ENCODE measurements at places on chromosomes 2 and 18.

DNA sequence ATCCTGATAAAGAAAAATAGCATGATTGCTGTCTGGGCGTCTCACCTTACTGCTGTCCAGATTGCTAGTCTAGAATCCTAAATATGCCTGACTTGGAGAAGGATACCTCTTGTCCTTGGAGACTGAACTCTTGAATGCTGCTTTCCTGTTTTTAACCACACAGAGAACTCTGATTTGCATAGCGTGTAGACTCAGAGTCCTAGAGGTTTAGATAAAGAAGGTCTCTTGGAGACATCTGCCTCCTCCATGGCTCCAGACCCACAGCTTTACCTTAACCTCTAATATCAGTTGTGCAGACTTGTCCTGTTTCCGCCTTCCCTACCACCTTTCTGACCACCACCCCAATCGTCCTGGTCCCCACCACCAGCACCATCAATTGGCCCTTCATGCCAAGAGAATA is 292.6 kb upstream of the CYRIA start:
- no peak for DNase-seq

- peak; percentile 30 for DNase-seq
Observed at GRCh38 chr2:97740590-97741182, 27.3 kb downstream of the ZAP70 start.

DNA sequence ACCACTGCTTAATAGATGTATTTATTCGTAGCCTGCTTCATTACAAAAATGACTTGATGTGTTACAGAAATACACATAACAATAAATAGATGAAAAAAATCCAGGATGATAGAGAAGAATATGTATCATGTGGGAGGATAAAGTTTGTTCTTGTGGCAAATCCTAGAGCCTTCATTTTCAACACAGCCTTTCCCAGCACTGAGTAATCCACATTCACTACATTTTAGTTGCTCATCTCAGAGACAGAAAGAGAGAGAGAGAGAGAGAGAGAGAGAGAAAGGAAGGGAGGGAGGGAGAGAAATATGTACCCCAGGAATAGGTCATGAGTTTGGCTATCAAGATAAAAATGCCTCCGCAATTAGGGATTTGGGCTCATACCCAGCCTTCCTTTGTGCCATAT is 144.3 kb downstream of the RBMS1 start:
- no peak for DNase-seq

DNA sequence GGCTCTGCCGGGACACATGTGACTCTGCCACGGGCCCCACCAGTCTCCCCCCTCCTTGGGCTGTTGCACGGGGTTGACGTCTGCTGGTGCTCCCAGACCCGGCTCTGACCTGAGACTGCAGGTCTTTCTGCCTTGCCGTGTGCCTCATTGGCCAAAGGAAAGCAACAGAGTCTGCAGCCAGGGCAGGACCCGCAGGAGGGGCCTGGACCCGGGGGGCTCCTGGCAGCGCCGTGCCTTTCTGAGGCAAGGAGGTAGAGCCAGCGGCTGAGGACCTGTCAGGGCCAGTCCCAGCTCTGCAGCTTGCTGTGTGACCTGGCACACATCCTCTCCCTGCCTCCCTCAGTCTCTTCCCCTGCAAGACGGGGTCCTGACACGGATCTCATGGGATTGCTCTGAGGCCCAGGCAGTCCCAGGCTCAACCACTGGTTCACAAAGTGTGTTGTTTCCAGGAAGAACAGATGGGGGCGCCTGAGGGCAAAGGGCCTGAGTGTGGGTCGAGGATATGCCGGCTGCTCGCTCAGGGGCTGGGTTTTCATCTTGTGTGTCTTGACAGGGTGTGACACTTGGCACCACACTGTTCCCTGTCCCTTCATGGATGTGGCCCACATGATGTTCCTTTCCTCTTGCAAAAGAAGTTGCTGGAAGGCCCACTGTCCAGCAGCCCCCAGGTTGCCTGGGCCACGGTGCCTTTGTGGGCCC is 9.0 kb downstream of the CAPN10 start:
- DNase-seq, result peak; percentile 42

- no peak for DNase-seq
Observed at GRCh38 chr2:205352094-205352493, 330.2 kb upstream of the NRP2 start.

GRCh38 chr2:128487650-128488387 is 169.2 kb upstream of the HS6ST1 start:
- DNase-seq, result no peak

- no peak for DNase-seq
Observed at GRCh38 chr2:208645226-208645625, 238.6 kb downstream of the PTH2R start.

DNA sequence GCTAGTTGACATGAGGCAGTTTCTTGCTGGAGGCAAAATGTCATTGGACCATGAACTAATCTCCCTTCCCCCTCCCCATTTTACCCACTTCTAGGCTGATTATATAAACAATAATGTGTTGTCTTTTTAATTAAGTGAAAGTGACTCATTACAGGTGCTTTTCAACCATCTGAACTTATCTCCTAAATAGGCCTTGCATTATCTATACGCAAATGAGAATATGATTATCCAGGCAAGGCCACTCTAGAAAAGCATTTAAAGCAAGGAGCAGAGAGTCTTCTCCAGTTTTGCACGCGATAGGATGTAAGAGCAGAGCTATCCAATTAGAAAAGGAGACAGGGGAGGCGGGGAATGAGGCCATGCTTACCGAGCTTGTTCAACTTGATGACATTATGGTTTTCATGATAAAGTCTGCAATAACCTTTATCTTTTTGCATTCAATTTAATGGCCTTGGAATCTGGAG is 286.1 kb upstream of the SIX3 start:
- no peak for DNase-seq

DNA sequence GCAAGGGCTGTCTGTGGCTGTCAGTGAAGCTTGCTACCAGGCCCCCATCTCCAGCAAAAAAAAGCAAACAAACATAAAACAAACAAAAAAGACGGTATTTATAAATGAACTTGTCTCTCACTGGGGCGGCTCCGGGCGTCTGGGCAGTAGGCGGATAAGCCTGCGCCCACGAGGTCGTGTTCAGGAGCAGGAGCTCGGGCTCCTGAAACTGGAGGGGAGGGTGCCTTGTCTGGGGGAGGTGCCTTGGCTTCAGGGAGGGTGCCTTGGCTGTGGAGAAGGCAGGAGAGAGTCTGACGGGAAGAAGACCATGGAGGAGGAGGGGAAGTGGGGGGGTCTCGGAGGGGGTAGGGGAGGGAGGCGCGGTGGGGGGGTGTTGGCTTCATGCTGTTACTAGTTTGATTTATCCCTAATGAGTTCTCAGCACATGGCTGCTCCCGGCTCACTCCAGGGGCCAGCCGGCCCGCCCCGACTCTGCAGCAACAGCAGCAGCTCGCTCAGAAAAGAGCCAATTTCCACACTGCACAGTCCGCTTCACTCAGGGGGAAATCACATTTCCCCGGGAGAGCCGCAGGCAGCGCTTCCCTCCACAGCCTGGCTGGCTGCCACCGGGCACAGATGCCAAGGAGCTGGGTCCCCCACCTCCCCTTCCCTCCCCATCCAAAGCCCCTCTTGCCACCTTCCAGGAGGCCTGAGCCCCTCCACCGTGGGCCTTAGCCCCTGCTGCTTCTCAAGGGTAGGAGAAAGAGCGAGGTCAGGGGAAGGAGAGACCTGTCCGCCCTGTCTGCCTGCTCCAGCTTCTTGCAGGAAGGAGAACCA is 38.7 kb downstream of the PSD4 start:
- DNase-seq, result no peak

DNA sequence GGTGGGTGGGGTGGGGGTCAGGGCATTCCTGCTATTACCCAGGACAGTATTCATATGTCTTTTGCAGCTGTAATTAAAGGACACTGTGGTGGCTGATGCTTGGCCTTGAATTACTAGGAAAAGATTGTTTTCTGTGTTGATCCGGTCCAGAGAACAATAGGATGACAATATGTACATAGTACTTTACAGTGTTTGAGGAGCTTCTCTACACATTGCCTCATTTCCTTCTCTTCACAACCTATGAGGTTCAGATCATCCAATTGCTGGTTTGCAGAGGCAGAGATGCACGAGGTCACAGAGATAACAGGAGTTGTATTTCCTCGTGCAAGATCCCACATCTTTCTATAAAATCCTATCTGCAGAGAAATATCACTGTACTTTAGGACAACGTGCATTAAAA is 119.5 kb downstream of the LIPG start:
- no peak for DNase-seq

DNA sequence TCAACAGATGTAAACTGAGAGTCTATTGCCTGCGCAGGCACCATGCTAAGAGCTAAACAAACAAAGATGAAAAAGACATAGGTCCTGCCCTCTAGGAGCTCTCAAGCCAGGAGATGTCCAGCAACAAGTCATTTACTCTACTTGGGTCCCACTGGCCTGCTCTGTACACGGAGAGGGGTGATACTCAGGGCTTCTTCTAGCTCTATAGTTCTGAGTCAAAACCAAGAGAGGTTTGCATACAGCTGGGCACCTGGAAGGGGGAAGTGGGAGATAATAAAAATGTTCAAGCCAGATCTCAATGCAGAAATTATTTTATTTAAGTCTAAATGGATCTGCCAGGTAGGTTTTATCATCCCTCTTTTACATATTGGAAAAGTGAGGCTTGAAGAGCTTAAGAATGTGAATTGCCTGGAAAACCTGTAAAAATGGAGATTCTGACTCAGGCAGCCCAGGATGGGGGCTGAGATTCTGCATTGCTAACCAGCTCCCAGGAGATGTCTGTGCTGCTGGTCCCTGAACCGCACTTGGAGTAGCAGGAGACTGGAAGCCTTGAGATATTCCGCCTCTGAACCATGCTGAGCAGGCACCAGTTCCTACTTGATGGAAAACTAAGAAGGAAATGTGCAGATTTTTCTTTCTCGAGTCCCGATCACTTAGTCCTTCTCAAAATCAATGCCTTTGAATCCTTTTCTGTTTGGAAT is 201.1 kb downstream of the PRKCE start:
- DNase-seq, result no peak

GRCh38 chr2:198362740-198363139 is 558.3 kb downstream of the PLCL1 start:
- no peak for DNase-seq

GRCh38 chr18:49638209-49638785 is 76.4 kb downstream of the LIPG start:
- DNase-seq, result no peak

DNA sequence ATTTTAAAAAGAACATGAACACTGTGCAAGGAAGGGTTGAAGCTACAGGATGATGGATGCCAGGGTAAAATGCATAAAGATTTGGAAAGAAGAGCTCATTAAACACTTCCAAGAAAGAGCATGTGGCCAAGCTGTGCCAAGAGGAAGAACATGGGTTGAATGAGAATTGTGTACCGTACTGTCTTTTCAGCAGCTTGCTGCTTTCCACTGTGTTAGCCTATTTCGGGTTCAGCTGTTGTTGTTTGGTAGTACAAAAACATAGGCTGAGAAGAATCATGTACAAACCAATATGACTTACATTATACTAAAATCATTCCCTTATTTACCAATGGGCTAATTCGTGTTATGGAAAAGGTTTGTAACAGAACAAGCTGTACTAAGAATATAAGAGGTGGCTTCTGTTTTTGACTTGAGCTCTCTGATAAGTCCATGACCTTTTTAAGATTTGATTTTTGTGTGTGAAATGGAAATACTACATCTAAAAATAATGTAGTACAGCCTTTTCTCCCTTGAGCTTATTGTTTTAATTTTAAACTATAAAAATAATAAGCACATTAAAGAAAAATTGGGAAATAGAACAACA is 188.3 kb upstream of the STON1 start:
- no peak for DNase-seq

- DNase-seq, result no peak
Observed at GRCh38 chr2:201450954-201451291, 335 bp downstream of the TRAK2 start.

DNA sequence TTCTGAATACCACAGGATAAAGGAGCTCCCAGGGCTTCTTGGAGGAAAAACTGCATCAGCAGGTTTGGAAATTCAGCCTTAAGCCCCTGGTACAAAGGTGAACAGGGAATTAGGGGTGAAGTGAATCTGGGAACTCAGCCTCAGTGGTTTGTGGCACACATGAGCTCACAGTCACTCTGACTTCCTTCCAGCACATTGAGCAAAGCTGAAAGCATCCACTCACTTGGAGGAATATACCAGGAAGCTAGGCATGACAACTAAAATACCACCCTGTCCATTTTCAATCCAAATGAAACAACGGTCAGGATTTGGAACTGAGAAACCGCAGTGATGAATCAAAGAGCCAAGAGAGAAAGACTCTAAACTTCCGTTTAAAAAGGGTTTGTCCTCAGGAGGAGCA is 216.1 kb downstream of the ICOS start:
- no peak for DNase-seq

DNA sequence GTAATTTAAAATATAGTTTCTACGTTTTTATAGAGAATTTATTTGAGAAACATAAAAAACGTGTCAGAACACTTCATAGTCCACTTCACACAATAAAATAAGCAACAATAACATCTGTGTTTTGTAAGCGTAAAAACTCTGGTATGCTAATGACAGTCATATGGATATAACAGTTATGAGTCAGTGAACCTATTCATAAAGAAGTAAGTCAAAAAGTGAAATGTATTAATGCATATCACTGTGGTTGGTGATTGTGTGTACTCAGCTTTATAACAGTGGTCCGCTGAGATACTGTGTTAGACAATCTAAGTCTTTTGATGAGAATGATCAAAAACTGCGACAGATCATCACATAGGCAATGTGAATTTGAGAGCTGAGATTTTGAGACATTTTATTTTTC is 153.2 kb downstream of the WDR7 start:
- DNase-seq, result peak; percentile 31

- no peak for DNase-seq
Observed at GRCh38 chr2:37560863-37561614, 110.4 kb downstream of the CDC42EP3 start.

GRCh38 chr2:26618611-26619010 is 22.6 kb downstream of the CIB4 start:
- no peak for DNase-seq

DNA sequence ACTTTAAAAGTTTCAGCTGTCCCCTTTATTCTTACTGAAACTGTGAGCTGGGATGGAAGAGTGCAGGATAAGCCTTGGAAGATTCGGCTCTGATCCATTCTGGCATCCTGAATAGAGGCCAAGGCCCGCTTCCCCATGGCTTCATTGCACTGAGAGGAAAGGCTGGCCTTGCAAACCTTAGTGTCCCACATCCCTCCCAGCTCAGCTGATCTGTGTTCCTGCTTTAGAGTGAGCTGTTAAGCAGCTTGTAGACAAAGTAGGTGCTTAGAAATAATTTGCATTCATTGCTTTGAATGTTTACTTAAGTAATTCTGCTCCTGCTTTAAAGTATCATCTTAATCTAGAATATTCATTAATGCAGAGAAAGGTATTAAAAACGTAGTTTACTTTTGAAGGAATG is 169.6 kb upstream of the BOD1L2 start:
- no peak for DNase-seq

GRCh38 chr2:132521341-132521740 is 104.7 kb downstream of the GPR39 start:
- no peak for DNase-seq

GRCh38 chr2:45024097-45024496 is 14.8 kb upstream of the SIX2 start:
- DNase-seq, result no peak
